ENCODE measurements at places on chromosomes 1 and 21. TPM values are rescaled to one million over a fixed set of nuclear protein-coding genes. Genes with fewer than 3 reads are reported as not detected.

DNA sequence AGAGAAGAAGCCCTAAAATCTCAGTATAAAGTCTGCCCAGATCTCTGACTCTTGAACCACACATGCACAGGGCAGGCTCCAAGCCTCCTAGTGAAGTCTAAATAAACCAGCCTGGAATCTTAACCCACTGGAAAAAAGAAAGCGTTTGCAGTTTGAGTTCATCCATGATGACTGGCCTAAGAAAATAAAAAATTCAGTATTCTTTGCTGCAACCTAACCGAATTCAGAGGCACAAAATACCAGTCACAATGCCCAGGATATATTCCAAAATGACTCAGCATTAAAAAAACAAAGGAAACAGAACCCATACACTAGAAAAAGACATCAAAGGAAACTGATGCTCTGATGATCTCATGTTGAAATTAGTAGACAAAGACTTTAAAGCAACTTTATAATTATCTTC lies 269.2 kb downstream of the SDCCAG8 start:
- no peak for DNase-seq

- DNase-seq = no peak
These were observed 169.4 kb downstream of the GALNT2 start for GRCh38 chr1:230236301-230237008.

DNA sequence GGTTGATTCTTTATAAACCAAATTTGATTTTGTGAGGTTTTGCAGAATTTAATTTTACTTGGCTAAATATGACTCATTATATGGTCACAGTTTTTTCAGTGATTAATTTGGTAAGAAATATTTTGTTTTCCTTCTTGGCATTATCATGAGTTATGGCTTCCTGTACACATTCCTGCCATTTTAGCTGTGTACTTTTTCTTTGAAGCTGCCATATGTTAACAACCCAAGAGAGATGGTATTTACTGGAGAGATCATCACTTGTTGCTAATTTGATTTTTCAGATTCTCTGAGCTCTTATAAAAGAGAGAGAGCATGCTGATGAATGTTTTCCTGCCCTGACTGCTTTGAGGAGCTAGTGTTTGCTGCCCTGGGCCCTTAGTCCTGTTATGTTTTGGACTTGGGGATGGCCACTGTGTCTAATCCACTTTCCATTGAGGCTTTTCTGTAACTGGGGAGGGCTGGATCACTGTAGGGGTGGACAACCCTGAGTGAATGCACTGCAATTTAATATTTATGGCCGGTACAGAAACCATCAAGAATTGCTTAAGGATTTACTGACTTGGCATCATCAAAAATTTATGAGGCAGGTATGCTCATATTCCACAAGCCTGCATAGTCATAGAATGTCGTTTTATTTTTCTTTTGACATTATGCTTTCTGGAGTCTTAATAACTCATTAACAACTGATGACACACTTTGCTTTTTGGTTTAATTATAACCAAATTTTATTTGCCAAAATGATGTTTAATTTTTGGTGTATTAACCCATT lies 200.9 kb downstream of the DISC1 start:
- DNase-seq = no peak

The PLA2G2F gene
- total RNA-seq = not detected

The CASZ1 gene
- 8.4 TPM for total RNA-seq

- DNase-seq = no peak
These were observed 33.7 kb downstream of the GNB1 start for GRCh38 chr1:1857096-1857703.

The TNNI3K gene
- total RNA-seq = 1.1 TPM

DNA sequence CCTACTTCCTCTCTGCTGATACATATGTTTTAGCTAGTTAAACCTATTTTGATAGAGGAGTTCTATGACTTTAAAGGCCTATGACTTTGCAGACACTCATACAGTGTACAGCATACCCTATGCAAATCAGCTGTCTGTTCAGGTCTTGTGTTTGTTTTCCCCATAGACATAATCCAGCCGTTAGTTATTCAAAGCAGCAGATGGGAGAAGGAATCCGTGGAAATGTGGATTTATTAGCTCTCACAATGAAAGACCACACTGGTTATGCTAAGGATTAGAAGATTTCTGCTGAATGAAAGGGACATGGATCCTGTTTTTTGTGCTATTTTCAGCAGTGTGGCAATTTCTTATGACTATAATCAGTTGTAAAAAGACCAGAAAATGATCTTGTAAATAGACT lies 59.8 kb downstream of the MAST2 start:
- no peak for DNase-seq

- no peak for DNase-seq
These were observed at the start of gene POMGNT1 for GRCh38 chr1:46197964-46198811. TSS of gene POMGNT1 (minus strand) at chr1:46198434. CDS start at chr1:46197821, 613 bp downstream.

GRCh38 chr1:200042119-200042551 lies 14.6 kb downstream of the NR5A2 start:
- no peak for DNase-seq

GRCh38 chr1:58813801-58814200 lies 30.0 kb upstream of the JUN start:
- DNase-seq = no peak

The SLC1A7 gene
- total RNA-seq = 0.42 TPM

GRCh38 chr21:36155603-36156338 lies 853 bp upstream of the DOP1B start:
- no peak for DNase-seq

DNA sequence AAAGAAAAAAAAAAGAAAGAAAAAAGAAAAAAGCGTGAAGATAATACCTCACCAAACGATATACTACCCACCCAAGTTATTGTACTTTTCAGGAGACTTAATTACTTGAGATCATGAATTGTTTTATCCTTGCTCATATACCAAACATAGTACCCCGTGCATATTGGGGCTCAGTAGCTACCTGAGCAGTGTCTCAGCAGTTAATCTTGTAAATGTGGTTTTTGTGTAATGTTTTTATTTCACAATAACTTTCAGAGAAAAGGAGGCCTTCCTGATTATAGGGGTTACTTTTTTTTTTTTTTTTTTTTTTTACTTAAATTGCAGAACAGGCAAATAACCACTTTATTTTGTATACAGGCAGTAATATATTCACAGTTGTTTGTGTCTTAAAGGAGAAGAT lies 80.3 kb downstream of the OSBPL9 start:
- no peak for DNase-seq

DNA sequence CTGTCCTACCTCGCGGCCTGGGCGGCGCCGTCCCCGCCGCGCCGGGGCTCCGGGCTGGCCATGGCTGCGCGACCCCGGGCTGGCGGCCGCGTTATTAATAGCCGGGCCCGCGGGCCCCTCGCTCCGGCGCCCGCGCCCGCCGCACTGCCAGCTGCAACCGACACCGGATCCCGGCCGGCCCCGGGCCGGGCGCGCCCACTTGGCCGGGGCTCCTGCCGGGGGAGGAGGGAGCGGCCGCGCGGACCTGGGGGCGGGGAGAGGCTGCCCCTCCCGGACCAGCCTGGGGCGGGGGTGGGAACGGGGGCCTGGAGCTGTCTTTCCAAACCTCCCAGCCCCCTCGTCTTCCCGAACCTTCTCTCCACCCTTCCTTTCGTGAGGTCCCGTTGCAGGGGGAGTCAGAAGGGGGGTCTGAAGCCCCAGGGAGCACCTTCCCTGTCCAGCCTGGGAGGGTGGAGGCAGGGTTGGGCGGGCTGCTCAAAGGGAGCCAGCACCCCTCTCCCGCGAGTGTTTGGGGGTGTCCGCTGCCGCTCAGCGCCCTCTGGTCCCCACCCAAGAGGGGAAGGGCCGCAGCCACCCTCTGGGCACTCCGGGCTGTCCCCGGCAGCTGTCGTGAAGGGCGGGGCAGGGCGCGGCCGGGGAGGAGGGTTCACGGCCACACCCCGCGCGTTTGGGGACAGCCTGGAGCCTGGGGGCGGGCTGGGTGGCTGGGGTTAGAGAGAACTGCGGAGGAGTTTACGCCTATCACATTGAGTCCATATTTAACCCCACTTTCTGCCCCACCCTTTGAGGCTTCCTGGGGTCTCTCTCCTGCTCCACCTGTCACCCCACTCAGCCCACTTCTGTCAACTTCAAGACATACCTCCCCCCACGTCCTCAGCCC lies at the start of gene SYNC:
Gene SYNC (minus strand): TSS at position 172 of the 880 bp plus-strand sequence. CDS start 110 bp downstream, at position 62.
- DNase-seq = no peak

DNA sequence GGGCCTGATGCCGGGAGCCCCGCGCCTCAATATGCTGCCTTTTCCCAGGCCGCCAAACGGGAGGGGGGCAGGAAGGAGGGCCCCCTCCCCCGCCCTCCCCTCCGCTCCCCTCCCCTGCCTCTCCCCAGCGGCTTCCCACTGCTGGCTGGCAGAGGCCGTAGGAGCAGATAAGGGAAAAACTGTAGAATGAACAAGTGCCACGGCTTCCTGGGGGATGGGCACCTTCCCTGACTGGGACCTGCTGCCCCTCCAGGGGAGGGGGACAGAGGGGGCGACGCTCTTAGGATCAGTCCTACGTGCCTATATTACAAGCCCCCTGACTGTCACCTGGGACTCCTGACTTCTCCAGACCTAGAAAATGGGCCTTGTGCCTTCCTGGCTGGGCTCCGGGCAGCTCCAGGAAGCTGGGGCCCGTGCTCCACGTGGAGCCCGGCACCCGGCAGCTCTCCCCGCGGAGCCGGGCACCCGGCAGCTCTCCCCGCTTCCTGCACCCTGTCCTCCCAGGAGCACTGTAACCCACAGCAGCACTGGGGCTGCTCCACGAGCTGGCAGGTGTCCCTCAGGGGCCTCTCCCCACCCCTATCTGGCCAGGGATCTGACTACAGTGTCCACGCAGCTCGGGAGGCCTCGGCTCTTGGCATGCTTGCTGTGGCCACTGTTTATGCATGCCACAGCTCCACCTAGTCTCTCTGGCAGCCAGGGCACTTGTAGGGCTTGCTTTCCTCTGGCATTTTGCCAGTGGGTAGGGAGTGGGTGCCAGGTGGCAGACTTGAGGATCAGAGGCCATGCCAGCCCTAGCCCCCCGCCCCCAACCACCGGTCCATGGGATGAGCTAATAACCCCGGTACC lies 674 bp upstream of the HES5 start:
- no peak for DNase-seq

- no peak for DNase-seq
These were observed 31.6 kb downstream of the ZMYND12 start for GRCh38 chr1:42424201-42424600.

The OR2M2 gene
- total RNA-seq = not detected

- DNase-seq = no peak
These were observed 24.2 kb downstream of the PLEKHA6 start for GRCh38 chr1:204335533-204335932.

The HHIPL2 gene
- total RNA-seq = not detected

DNA sequence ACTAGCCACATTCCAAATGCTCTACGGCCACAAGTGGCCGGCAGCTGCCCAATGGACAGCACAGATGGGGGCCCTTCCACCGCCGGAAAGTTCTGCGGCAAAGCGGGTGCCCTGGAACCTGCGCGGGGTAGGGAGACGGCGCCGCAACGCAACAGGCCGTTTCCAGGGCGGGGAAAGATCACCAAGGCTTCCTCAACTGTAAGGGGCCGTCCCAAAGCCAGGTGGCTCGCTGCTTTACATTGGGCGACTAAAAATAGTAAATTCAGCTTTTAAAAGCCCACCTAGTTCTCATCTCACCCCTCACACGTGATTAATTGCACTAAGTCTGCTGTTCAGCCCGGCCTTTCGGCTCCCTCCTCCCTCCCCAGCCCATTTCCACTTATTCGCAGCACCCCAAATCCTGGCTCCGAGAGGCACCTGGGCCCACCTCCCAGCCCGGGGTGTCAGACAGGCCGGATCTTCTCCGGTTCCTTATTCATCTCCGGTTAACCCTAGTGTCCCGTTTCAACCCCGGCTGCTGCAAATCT lies 643 bp downstream of the CFAP298 start:
- DNase-seq = no peak

The HES2 gene
- 0.19 TPM for total RNA-seq

The NTMT2 gene
- not detected for total RNA-seq

- DNase-seq = no peak
These were observed 5.5 kb upstream of the RNF223 start for GRCh38 chr1:1079408-1080121.

The METTL25B gene
- 20.0 TPM for total RNA-seq

The ADAMTSL4 gene
- total RNA-seq = 76.4 TPM

DNA sequence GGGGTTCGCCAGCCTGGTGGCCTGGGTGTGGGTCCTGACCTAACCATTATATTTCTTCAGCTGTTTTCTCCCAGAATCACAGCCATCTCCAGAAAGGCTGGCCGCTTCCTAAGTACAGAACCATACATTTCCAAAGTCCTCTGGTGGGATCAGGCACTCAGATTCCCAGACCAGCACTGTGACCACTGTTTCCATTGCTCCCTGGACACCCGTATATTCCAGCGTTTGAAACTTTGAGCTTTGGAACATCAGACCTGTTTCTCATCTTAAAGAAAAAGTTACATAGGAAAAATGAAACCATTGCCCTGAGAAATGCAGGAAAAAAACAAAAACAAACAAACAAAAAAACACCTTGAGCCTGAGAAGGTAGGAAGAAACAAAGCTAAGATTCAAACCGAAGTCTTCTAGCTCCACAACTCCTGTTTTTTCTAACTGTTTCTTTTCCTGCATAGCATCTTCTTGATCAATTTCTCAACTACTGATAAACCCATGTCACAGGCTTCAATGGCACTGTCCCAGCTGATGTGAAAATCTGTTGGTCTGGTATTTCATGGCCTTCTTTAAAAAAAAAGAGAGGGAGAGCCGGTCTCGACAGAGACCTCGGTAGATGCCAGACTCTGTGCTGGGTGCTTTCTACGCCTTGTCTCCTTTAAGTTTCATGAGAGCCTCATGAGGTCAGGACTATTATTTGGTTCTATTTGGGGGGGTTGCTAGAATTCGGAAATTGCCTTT lies 221.3 kb downstream of the TOMM20 start:
- DNase-seq = no peak

GRCh38 chr1:248821101-248821500 lies 4.6 kb downstream of the SH3BP5L start:
- peak; percentile 60 for DNase-seq

The SH3BGR gene
- total RNA-seq = 3.4 TPM

The GJB5 gene
- not detected for total RNA-seq

The RGS13 gene
- 1.0 TPM for total RNA-seq

DNA sequence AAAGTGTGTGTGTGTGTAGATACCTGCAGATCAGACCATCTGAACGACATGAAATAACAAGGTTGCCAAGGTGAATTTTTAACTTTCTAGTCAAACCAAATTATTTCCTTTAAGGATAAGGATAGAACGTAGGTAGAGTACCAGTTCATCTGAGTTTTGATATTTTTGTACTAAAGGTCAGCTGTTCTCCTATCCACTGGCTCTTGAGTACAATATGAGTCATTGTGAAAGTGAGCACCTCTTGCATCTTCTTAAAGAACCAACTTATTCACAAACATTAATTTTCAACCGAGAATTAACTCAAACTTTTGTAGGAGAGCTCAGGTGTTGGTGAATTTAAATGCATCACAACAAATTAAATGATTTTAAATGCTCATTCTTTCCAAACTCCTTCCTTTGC lies 71.5 kb downstream of the IFI44 start:
- DNase-seq = no peak

GRCh38 chr21:38459490-38459889 lies 38.8 kb downstream of the ERG start:
- DNase-seq = no peak

GRCh38 chr1:33300673-33301072 lies 20.2 kb downstream of the A3GALT2 start:
- no peak for DNase-seq

All from mesenteric fat pad (tissue), 1 donor.